Sciatic nerve (tissue), 2 donors: ENCODE measurements at places on chromosomes 11 and 22. TPM values are rescaled to one million over a fixed set of nuclear protein-coding genes. Genes with fewer than 3 reads are reported as not detected.

The CASP5 gene
- 0.76 TPM for total RNA-seq

The ESAM gene
- 61.0 TPM for total RNA-seq

The SEPTIN3 gene
- total RNA-seq: 35.5 TPM

The EIF4ENIF1 gene
- 38.9 TPM for total RNA-seq

- DNase-seq: no peak
These were observed 81.0 kb downstream of the SLC36A4 start for GRCh38 chr11:93116641-93117441.

DNA sequence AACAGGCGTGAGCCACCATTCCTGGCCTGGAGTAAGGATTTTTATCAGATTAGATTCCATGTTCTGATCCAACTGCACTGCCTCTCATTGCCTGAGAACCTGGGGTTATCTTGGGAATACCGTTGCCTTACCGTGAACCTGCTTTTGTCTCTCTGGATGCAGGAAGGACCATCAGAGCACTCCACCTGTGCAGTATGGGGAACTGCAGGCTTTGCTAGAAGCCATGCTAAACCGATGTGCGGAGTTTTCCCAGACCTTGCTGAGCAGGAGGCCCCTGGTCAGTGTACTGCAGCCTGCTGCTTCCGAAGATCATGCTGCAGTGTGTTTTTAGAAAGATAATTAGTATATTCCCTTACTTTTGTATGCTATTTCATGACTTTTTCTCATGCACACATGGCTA, 43.6 kb downstream of the MEI1 start:
- DNase-seq: no peak

- DNase-seq: no peak
These were observed 419.2 kb upstream of the SYN3 start for GRCh38 chr22:33477120-33478111.

GRCh38 chr11:124219126-124219525, 21.8 kb upstream of the OR8G1 start:
- DNase-seq: no peak

The RAG1 gene
- 0.67 TPM for total RNA-seq

GRCh38 chr22:23315341-23315917, 135.1 kb downstream of the BCR start:
- peak; percentile 89 for DNase-seq

The OR2AG1 gene
- total RNA-seq: not detected

- no peak for DNase-seq
These were observed 41.9 kb downstream of the MED15 start for GRCh38 chr22:20549232-20549841.

The F2 gene
- total RNA-seq: not detected

DNA sequence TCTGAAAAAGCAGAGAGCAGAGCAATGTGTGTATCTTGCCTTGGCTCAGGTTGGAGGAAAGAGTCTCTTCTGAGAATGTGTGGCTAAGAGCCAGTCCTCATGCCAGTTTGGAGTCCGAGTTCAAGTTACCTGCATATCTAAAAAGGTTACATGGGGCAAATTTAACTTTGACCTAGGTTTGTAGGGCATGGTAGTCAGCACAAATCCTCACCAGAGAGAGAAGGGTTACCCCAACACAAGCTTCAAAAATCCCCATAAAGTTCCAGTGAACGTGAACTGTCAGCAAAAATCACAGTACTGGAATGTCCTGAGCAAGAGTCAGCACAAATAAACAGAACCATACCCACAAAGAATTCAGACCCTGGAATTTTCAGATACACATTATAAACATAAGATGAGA, 13.8 kb downstream of the SDHD start:
- DNase-seq: no peak

The HTR3B gene
- total RNA-seq: not detected

GRCh38 chr11:126702165-126702720, 298.3 kb downstream of the KIRREL3 start:
- no peak for DNase-seq

GRCh38 chr11:37671321-37671720, 1073.3 kb upstream of the RAG2 start:
- DNase-seq: no peak

- no peak for DNase-seq
These were observed 988.1 kb downstream of the NTM start for GRCh38 chr11:132358573-132358953.

DNA sequence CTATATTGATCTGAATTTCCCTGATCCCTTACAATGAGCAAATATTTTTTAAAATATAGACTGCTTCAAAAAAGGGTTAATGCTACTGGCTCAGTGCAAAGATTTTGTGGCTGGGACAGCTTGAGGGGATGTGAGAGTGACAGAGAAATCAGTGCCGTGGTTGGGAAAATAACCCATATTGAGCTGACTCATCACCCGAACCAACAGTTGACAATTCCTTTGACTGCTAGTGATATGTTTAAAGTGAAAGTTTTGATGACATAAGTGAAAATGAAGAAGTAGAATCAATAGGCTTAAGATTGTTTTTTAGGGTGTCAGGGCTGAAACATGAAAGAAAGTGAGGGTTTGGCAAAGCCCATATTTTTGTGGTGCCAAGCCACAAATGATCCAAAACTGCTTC, 257.1 kb upstream of the TENM4 start:
- no peak for DNase-seq

DNA sequence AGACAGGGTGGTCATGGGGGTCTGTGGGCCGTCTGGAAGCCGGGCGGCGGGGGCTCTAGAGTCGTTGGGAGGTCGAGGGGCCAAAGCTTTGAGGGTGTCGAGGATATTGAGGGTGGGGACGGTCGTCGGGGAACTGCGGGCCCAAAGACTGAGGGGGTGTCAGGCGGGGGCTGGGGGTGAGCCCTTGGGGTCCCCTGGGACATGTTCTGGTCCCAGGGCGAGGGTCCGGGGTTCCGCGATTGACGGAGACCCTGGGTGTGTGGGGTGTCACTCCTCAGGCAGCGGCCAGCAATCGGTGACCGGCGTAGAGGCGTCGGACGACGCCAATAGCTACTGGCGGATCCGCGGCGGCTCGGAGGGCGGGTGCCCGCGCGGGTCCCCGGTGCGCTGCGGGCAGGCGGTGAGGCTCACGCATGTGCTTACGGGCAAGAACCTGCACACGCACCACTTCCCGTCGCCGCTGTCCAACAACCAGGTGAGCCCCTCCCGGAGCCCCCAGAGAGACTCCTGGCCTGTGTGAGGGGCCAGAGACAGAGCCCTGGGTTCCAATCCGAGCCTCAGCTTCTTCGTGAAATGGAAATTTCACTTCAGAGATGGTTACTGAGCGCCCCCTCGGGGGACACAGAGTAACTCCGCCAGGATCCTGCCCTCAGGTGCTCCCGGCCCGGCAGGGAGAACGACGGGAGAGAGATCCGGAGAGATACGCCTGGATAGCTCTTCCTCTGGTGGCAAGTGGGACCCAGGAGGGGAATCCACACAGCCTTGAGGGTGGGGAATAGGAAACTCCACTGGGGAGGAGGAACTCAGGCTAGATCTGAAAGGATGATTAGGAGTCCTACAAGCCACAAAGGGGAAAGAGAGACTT, 714 bp downstream of the SDF2L1 start:
- peak; percentile 71 for DNase-seq
